Left lung (tissue), 14 donors: ENCODE measurements at places on chromosomes 1 and 21.

DNA sequence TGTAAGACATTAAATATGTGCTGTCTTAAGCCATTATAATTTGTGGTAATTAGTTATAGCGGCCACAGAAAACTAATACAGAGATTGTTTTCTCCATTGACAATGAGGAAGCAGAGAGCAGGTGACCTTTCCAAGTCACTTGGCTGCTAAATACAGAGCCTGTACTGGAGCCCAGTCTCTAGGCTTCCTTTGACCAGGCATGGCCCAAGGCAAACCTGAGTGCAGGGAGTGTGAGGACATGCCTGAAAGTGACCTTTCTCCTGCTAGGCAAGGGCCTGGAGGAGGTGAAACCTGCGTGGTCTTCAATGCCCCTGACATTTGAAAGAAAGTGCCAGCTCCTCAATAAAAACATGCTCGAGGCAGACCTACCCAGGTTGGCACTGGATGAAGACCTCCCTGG, 12.5 kb upstream of the CHI3L1 start:
- no peak for DNase-seq

DNA sequence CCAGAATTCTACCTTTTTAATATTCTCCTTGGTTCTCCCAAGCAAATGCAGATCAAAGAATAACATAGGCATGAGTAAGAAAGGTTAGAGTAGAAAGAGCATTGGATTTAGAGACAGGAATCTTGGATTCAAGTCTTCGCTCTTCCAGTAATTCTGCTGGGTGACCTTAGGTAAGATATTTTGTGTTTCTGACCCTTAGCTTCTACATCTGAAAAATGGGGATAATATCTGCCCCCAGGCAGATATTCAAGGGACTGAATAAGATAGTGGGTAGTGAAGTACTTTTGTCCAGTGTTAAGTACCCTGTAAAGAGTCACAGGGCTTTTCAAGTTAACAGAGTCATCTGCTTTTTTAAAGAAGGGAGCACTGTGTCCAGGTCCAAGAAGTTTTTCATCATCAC, 70.8 kb downstream of the KDM1A start:
- no peak for DNase-seq

DNA sequence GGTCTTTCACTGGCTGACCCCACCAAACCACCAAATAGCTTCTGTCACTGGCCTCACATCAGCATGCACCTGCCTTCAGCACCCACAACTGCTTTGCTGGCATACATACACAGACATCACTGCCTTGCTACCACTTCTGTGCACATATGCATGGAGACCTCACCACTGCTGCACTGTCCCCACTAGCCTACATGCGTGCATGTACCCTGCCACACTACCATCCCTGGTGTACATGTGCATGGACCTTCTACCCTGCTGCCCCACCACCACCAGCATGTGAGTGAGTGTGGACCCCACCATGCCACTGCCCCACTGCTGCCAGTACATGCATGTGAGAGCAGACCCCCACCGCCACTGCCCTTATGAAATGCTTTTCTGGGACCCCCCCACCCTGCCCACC, 6.1 kb downstream of the CD1C start:
- DNase-seq = no peak

GRCh38 chr1:50080904-50081586, 27.7 kb upstream of the ELAVL4 start:
- DNase-seq = no peak

GRCh38 chr1:158011714-158012113, 18.3 kb downstream of the KIRREL1 start:
- DNase-seq = peak; percentile 54

DNA sequence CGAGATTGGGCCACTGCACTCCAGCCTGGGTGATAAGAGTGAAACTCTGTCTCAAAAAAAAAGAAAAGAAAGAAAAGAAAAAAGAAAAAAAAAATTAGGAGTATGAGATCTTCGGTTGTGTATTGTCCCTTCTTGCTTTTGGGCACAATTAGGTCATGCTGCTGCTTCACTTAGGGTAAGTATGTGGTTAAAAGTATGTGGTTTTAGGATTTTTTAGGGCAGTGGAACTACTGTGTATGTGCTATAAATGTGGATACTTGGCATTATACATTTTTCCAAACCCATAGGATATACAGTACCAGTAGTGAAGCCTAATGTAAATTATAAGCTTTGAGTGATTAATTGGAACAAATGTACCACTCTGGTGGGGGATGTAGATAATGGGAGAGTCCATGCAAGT, 31.2 kb downstream of the VANGL2 start:
- DNase-seq = no peak

- DNase-seq = no peak
These were observed 1.2 kb upstream of the ZNF683 start for GRCh38 chr1:26373789-26374188.

DNA sequence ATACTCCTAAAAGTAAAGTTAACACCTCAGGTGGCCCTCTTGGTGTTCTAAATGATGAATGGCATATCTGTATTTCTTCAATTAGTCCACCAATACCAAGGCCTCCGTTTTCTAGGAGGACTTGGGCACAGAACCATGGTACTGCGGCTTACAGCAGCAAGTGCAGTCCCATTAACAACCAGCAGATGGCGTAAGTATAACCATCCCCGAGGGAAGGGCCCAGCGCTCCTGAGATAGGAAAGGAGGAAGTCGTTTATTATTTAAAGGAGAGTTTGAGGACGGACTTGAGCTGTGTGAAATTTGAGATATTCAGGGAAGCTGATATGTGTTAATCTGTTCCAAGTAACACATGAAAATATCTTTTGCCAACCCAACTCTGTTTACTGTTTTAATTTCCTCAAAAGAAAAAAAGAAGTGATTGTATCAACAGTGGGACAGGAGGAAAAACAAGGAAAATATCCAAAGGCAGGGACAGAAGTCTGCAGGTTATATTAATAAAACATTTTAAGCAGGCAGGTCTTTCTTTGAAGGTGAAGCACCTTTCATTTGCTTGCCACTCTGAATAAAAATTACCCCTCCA, 37.7 kb upstream of the KCNJ15 start:
- peak; percentile 53 for DNase-seq

DNA sequence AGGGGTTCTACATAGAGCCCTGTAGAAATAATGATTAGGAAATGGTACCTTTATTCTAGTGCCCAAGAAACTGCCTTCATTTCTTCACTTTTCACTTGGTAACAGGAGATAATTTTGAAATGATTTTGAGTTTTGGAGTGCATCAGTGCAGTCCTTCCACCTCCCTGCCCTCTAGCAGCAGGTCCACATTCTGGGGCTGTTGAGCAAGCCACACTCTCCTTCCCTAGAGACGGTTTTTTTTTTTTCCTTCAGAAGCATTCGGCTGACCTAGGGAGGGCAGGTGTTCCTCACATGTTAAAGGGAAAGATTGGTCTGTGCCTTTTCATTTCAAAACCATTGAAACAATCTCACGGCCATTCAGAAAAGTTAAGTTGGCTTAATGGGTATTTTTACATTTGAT, 39.8 kb downstream of the SLC37A1 start:
- no peak for DNase-seq

DNA sequence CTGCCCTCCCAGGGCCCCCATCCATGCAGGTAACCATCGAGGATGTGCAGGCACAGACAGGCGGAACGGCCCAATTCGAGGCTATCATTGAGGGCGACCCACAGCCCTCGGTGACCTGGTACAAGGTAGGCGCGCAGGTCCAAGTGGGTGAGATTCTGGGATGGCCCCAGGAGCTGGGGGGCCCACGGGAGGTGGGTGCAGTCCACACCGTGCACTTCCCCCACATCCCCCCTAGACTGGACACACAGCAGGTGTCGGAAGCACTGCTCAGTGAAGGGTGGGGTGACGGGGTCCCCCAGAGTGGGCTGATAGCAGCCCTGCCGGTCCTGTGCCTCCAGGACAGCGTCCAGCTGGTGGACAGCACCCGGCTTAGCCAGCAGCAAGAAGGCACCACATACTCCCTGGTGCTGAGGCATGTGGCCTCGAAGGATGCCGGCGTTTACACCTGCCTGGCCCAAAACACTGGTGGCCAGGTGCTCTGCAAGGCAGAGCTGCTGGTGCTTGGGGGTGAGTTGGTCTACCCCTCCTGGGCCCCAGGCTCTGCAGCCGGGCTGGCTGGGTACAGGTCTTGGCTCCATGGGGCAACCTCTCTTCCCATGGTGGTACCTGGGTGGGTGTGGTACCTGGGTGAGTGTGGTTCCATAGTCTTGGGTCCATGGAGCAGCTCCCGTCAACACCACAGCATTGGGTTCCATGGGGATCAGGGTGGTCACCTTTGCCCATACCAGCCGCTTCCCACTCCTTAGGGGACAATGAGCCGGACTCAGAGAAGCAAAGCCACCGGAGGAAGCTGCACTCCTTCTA, 40.4 kb downstream of the TRIM11 start:
- DNase-seq = peak; percentile 62

GRCh38 chr1:99672530-99673213, 26.8 kb downstream of the PALMD start:
- DNase-seq = no peak

GRCh38 chr1:23521588-23521987, 9.4 kb downstream of the E2F2 start:
- DNase-seq = no peak

DNA sequence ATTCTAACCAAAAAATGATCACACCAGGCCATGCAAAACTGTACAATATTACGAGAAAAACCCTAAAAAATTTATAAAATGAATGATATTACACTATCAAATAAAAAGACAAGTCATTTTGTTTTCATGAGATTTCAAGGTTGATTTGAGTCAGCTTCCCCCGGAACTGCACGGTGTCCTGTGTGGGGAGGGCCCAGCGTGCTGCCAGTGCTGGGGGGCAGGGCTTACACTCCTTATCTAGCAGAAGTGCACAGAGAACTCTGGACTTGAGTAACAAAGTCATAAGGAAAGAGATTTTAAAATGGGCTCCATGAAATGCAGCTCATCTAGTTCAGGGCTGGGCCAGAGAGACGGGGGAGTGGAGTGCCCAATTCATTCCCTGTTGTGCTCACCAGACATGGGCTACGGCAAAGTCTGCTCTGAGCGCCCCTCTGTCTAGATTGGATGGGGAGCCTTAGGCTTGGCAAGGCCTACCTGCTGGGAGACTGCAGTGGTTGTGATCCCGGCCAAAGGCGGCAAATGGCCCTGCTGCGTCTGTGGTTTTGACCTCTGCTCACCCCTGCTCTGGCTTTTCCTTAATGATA, 50.1 kb downstream of the COQ8A start:
- DNase-seq = no peak

- no peak for DNase-seq
These were observed 9.0 kb upstream of the CGN start for GRCh38 chr1:151502035-151502700.

DNA sequence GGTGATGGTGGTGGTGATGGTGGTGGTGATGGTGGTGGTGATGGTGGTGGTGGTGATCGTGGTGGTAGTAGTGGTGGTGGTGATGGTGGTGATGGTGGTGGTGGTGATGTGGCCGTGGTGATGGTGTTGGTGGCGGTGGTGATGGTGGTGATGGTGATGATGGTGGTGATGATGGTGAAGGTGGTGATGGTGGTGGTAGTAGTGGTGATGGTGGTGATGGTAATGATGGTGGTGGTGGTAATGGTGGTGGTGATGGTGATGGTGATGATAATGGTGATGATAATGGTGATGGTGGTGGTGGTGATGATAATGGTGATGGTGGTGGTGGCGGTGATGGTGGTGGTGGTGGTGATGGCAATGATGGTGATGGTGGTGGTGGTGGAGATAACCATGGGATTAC, 6.8 kb upstream of the COL6A2 start:
- no peak for DNase-seq
